Fibroblast of skin of right quadriceps (primary cell): ENCODE measurements at places on chromosomes 3 and 15.
A peak's percentile ranks its signal among the peaks of the same experiment; 100 is the strongest.

- DNase-seq, result no peak
Observed at GRCh38 chr3:168424059-168424734, 328.5 kb upstream of the GOLIM4 start.

GRCh38 chr15:100722551-100723314 lies 120.3 kb downstream of the ASB7 start:
- no peak for DNase-seq

DNA sequence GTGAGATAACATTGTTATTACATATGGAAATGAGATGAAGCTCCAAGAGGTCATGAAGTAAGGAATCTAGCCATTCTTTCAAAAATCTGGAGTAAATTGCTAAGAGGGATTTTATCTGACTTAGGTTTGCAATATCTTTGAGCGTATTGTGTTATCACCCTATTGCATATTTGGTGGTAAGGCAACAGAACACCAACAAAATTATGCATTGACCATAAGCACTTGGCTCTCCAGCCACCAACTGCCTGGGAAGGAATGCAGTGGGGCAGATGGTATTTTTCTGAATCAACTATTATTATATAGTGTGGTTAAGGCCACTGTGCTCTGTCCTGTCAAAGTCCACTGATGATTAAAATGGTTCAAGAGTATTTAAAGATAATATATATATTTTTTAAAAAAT lies 287.9 kb upstream of the SEMA6D start:
- no peak for DNase-seq

- peak; percentile 59 for DNase-seq
Observed at GRCh38 chr3:31010491-31010890, 116.0 kb upstream of the GADL1 start.

DNA sequence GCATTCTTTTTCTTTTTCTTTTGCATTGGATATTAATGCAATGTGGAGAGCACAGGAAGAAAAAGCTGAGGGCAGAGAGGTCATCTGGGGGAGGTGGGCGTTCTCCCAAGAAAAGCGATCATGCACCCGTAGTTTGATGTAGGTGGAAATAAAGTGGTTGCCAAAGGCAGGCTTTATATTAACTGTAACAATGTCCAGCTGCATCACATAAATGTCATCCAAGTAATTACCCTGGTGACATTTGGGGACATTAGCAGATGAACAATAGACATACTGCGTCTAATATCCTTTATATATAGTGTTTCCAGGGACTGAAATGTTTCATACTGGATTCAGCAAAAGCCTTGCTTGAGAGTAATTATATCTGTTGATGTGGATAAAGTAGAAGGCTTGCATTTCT lies 135.5 kb downstream of the CNTN6 start:
- DNase-seq, result no peak

DNA sequence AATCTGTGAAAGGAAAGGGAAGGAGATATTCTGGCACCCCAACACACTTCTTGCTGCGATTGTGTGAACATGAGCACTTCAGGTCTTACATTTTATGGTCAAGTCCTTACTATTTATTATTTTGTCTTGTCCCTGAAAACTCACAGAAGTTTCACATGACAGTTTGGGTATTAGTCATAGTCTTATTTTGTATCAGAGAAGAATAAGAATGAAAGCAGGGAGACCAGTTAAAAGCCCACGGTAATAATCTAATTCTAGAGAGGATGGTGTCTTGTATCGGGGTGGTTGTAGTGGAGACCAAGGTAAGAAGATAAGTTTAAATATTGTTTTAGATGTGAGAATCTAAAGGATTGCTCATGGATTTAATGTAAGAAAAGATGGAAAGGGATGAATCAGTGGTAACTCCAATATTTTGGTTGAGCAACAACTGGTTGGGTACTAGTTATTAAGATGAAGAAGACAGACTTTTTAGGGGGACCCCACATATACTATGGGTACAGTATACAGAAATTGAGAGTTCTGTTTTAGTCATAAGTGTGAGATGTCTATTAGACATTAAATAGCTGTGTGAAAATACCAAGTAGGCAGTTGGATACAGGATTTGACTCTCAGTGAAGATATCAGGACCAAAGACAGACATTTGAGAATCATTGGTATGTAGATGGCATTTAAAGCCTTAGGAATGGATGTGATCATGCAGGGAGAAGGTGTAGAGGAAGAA lies 227.6 kb downstream of the MFSD1 start:
- no peak for DNase-seq

GRCh38 chr3:187750006-187750512 lies 4.8 kb upstream of the BCL6 start:
- DNase-seq, result peak; percentile 20

DNA sequence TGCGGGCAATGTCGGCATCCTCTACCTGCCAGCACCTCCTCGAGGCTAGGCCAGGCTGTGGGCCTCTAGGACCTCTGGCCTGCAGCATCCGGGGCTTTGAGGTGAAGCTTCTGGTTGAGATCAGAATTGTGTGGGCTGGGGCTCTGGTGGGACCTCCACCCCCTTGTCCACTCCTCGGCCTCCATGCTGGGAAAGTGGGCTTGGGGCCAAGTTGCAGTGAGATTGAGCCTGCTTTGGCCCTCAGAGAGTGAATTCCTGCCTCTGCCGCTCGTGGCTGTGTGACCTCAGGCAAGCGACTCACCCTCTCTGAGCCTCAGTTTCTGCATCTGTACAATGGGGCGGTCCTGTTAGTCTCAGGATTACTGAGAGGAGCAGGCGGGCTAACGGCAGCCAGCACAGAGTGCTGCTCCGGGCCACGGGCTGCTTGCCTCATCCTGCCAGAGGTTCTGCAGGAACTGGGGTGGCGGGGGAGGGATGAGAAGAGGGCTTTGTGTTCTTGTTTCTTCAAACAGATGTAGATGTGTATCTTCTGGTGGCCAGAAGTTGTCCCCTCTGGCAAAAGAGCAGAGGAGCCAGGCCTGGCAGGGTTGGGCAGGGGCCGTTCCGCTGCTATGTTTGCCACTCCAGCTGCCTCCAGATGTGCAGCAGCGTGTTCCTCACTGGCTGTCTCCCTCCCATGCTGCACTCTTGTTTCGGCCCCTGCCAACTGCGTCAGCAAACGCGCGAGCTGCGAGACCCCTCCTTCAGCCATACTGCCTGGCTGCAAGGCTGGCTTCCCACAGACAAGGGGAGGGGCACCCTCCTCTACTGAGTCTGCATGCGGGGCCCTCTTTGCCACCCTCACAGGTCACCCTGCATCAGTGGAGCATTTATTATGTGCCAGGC lies 33.7 kb downstream of the FBLN2 start:
- no peak for DNase-seq

DNA sequence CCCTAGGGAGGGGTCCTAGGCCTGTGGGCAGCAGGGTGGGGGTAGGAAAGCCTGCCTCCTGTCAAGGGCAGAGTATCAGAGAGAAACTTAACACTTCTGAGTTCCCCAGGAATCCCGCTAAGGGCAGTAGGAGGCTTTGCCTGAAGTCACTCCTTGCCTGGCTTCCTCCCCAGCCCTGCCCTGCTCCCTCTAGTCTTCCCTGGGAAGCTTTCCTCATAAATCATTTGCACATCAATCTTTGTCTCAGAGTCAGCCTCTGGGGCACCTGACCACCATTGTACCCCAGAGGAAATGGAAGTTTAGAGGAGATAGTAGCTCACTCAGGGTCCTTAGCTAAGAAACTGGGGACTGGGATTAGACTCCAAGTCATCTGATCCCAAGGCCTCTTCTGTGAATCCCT lies 129.4 kb upstream of the TLE3 start:
- no peak for DNase-seq

DNA sequence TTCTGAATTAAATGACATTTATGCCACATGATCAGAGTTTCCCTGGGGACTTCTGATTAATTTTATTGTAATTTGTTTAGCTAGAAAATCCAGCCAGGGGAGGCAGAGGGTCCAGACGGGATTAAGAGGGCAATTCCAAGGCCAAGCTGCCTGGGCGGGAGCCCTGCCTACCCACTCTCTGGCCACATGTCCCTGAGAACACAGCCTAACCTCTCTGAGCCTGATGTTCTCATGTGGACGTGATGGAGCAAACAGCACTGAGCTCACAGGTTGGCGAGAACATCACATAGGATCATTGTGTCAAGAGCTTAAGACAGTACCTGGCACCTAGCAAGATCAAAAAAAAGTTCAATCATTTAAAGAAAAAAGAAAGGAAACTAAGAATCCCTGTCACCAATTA lies 1.0 kb downstream of the LRRC2 start:
- DNase-seq, result no peak

DNA sequence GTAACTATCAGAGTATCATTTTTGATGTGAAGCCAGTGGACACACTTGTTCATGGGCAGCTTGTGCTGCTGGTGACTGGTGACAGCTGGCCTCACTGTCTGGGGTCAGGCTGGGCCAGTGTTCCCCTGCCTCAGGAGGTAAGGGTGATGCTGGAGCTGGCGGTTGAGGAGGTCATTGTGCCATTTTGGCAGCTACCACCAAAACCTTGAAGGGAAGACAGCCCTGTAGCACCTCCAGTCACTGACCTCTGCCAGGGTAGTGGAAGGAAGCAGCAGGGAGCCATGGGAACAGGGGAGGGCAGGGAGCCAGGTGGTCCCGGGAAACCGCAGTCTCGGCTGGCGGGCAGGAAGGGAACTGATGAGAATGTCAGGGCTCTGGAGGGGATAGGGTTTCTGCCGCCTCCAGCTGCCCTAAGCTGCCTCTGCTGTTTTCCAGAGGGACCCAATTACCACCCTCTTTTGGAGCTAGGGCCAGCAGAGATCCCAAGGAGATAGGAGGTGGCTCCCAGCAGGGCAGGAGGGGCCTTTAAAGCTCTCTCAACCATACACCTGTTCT lies 24.8 kb downstream of the FOXL2NB start:
- no peak for DNase-seq

GRCh38 chr3:170653801-170654200 lies 67.9 kb upstream of the SLC7A14 start:
- no peak for DNase-seq

GRCh38 chr3:13236557-13237173 lies 163.4 kb upstream of the IQSEC1 start:
- DNase-seq, result no peak

DNA sequence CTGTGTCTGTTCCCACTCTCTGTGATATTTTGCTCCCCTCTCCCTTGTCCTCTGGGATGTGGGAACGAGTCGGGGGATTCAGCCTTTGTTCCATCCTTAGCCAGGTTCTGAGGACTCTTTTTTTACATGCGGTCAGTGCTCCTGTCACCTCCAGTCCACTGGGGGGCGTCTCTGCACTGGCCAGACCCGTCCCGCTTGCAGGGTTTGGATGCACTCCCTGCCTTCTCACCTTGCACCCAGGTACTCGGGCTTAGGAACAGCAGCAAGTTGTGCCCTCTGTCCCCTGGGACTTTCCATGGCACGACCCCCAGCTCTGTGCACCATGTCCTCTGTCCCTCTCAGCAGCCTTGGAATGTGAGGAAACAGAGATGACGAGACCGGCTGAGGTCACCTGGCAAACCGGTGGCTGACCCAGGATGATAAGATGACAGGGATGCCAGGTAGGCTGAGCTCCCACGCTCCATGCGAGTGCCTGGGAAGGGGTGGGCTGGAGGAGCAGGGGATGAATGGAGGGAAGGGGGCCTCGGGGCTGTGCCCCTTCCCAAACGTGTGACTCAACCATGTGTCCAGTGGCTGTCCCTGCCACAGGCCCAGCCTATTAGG lies 27.3 kb upstream of the FGD5 start:
- peak; percentile 10 for DNase-seq

DNA sequence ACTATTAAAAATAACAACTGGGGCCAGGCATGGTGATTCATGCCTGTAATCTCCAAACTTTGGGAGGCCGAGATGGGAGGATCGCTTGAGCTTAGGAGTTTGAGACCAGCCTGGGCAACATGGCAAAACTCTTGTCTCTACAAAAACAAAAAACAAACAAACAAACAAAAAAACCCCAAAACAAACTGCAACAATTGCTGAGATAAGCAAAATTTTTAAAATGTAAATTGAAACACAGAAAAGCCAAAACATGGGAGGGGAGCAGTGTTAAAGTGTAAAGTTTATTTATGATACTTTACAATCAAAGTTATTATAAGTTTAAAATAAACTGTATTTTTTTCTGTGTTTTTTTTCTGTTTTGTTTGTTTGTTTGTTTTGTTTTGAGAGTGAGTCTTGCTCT lies 207.7 kb downstream of the PCCB start:
- no peak for DNase-seq

- no peak for DNase-seq
Observed at GRCh38 chr15:64315216-64315615, 40.8 kb downstream of the CSNK1G1 start.

DNA sequence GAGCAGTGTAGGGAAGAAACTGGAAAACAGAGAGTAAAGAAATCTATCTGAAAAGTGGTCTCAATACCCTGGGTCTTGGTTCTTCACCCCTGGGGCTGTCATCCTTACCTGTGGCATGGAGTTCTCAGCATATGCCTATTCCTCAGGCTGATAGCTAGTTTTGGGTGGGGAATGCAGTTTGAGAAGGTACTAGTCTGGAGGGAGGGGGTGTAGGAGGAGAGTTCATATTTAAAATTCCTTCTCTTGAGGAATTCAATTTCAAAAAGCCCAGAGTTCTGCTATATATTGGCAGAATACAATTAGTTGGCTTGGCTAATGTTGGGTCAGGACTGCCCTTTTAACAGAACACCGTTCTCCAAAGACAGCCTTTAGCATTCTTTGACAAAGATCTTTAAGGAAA lies 82.9 kb upstream of the NPHP3 start:
- DNase-seq, result no peak

DNA sequence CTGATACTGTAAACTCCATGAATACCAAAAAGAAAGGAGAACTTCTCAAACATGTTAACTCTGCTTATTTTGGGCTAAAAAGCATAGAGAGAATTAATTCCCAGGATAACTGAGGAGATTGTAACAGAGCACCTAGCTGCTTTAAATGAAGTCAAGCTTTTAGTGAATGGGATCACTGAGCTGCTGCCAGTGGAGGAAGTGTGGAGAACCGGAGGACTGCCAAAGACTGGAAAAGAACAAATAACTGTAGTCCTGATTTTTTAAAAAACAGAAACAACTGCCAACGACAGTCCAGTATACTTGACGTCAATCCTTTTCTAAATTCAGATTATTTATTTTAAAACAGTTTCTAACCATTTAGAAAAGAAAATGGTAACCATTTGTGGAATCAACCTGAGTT lies 3.3 kb downstream of the C3orf70 start:
- DNase-seq, result no peak

DNA sequence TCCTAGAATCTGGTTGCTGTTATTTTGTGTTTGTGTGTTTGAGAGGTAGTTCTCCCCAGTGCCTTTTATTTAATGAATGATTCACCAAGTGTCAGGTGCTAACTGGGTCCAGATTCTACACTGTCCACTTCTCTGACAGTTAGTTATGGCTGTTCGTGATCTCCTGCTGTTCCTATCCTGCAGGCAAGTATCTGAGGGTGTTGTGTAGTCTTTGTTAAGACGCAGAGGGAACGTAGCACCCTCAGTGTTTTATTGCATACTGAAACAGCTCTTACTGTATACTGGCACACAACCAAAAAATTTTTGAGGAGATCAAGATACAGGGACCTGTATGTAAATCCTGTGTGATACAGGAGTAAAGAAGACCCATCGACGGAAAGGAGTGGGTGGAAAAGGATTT lies 1271.3 kb downstream of the ROBO1 start:
- no peak for DNase-seq

DNA sequence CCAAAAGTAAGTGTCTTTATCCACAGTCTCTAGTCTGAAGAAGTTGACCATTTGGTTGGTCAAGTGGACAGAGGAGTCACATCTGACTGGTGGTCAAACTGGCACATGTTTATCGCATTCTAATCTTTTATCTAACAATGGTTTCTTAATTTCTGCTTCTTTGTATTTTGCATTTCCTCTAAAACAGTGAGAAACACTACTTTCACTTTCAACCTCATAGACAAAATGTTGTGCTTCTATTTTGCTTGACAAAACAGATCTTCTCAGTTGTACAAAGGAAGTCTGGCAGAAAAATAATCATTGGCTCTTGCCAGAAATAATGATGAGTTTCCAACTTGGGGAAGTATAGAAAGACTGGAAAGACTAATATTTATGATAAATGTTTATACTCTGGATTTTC lies 103.9 kb downstream of the MME start:
- no peak for DNase-seq
